ENCODE measurements at places on chromosomes 1 and 21.
A peak's percentile ranks its signal among the peaks of the same experiment; 100 is the strongest.

- no peak for DNase-seq
These were observed 14.5 kb downstream of the TIAM1 start for GRCh38 chr21:31329456-31330143.

DNA sequence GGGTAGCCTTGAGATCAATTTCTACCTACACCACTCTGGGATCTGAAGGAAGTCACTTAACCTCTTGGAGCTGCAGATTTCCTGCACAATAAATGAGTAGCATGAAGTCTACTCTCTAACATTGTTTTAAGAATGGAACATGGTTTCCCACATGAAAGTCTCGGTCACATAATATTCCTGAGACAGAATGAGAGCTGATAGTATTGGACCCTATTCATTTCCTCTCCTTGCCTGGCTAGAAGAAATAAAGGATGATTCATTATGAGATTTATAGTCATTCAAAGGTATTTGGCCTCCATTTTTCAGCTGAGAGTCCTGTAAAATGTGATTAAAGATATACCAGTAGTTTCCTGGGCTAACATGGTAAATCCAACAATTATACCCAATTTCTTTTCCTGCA is 56.7 kb downstream of the ARHGAP29 start:
- no peak for DNase-seq

- no peak for DNase-seq
These were observed 465.8 kb downstream of the DSCAM start for GRCh38 chr21:40381111-40381510.

DNA sequence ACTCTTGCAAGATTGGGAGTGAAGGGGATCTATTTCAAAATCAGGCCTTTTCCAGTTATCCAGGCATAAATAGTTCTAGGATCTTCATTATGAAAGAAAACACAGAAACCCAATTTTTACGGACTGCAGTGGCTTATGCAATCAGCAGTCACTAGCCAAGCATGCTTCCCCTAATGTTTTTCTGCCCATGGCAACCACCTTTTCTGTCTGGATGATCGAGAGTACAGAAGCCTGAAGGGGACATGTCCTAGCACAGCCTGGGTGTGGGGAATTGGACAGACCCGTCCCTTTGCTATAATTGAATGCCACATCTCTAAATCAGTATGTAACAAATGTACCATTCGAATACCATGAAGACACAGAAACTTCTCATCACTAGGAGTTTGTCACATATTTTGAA is 29.8 kb upstream of the NCAM2 start:
- no peak for DNase-seq

DNA sequence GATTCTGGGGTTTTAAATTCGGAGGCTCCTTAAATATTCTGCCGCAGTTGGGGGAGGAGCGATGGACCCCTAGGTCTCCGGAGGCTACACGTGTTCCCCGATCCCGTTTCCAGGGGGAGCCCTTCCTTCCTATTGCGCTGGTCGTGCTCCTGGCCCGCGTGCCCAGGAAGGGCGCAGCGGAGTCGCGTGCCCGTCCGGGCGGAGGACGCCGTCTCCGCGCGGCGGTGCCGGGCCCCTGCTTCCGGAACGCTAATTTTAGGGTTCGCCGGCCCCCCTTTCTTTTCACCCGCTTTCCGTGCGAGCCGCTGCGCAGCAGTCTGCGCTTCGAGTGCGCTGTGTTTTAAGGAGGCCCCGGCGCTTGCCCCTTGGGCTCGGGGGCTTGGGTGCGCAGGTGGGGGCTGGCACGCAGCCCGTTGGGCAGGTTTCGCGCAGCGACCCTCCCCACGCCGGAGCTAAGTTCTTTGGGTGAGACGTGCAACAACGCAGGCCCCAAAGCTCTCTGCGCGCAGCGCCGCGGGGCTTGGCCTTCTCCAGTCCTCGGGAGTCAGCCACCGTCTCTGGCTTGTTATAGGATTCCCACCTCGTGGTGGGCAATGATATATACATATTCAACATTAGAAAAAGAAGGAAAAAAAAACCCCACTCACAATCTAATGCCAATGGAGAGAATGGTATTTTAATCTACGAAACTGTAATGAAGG is 43.5 kb upstream of the DNAJC6 start:
- DNase-seq, result peak; percentile 52

DNA sequence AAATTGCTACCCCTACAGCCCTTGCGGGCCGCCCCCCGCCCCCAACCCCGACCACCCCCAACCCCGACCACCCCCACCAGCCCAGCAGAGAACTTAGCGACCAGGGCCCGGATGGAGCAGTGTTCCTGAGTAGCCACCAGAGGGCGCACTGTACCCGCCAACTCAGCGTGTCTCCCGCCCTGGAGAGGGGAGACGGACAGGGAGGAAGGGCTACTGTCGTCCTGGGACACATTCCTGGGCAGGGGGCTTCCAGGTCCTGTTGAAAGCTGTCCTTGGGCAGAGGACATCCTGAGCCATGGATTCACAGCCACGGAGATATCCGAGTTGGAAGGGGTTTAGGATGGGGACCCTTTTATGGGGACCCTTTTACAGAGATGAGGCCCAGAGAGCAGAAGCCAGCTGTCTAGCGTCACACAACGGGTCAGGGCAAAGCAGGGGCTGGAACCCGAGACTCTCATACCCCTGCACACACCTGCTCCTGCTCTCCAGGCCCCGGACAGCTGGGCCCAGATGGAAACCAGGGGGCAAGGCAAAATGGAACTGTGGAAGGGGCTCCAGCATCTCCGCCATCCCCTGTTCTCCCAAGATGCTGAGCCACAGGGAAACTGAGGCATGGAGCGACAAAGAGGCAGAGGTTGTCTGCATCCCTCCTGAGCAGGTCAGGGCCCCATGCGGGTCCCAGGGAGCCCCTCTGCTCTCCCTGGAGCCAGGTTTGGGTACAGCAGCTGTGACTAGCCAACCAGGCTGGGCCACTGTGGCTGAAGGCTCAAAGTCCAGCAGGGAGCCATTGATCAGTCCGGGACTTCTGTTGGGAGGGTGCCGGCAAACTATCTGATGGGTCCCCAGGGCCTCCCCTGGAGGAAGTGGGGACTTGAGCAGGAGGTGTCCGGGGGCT is 25.0 kb upstream of the LAPTM5 start:
- peak; percentile 50 for DNase-seq

- no peak for DNase-seq
These were observed 185.1 kb upstream of the GREM2 start for GRCh38 chr1:240797050-240797449.

- no peak for DNase-seq
These were observed 16.5 kb upstream of the FOXO6 start for GRCh38 chr1:41344708-41345159.

DNA sequence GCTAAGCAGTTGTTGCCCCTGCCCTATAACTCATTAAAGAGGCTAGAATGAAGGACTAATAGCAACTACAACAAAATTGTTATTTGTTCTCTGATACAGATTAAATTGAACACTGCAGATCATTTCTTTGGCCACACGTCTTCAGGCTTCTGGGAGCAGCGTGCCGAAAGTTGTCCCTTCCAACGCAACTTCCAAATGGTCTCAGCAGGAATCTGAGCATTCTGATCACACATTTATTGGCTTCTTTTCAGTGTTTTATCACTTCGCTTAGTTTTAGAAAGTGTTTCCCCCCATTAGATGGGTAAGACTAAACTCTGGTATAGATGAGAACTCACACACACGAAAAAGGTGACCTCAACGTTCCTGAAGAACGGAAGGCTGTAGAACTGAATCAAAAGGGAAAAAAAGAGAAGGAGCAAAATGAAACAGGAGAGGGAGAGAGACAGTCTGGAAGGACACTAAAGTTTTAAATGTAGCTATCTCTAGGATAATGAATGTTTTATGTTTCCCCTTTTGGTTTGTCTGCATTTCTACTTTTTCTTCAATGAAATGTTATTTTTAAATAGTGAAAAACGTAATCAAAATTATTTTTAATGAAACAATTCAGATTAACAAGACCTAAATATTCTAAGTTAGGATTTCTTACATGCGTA is 336.5 kb downstream of the RRAGC start:
- no peak for DNase-seq

DNA sequence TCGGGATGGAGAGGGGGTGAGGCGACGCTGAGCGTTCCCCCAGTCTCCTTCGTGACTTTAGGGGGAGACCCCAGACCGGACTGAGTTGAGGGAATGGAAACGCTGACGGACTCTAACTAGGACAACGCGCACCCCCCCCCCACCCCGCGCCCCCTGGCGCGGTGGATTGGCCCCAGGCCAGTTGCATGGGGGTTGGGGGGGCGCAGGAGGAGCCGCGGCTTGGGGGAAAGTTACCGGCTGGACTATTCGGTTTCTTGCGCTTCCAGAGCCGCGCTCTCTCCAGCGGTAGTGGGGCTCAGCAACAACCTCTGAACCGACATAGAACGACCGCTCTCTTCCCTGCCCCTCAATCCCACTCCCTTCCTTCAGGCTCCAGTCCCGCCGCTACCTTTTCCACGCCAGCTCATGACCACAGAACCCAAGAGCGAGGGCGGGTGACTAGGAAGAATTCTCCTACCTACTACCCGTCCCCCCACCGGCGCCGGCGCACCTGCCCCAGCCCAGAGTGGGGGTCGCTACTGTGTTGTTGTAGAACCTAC is 694 bp downstream of the ZBTB7B start:
- peak; percentile 37 for DNase-seq

DNA sequence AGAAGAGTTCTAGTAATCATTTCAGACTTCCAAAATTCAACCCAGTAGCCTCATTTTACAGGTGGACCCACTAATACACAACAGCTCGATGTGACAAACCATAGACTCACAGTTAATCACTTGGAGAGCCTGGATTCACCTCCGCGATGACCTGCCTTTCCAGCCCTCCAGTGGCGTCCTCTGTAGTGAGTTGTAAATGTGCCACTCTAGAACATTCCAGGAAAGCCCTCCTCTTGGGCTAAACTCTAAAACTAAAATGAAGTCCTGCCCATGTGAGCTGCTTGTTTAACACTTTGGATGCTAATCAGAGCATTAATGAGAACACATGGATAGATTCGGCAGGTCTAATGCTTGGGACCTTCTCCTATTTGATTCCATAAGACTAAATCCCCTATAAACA is 140.7 kb downstream of the DHRS3 start:
- no peak for DNase-seq
